ENCODE measurements at places on chromosomes 5 and 9.
A peak's percentile ranks its signal among the peaks of the same experiment; 100 is the strongest.

- DNase-seq, result no peak
Observed at GRCh38 chr9:134522976-134523375, 118.6 kb upstream of the COL5A1 start.

GRCh38 chr5:124650951-124651662 is 95.3 kb downstream of the ZNF608 start:
- DNase-seq, result no peak

- no peak for DNase-seq
Observed at GRCh38 chr9:69809304-69809863, 11.2 kb upstream of the CFAP95 start.

- DNase-seq, result peak; percentile 61
Observed at GRCh38 chr5:128432913-128433440, 105.1 kb downstream of the FBN2 start.

DNA sequence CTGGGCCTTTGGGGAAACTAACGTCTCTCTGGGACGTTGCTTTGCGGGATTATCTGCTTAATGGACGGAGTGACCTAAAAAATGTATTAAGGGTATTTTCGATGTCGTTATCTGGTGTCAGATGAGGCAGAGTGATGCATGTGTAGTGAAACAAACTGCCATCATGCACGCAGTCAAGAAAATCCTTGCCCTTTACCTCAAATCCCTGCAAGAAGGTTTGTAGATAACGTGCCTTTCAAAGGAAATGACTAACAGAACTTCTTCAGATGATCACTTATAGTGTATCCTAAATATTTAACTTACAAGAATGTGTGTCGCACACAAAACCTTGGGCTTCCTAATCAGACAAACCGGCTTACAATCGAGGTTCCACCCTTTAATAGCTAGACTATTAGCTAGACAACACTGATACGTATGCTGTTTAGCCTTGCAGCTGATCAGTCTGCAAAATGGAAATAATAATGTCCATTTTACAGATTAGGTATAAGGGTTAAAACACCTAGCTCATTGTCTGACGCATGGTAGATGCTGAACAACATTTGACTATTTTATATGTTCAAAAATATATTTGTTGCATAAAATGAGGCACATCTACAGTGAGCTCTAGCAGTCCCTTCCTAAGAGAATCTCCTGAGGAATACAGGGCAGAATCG is 541 bp upstream of the TBCA start:
- no peak for DNase-seq

GRCh38 chr5:61234019-61234418 is 71.8 kb upstream of the SMIM15 start:
- no peak for DNase-seq

GRCh38 chr5:72767289-72768010 is 49.0 kb upstream of the TNPO1 start:
- no peak for DNase-seq

GRCh38 chr5:60722416-60722815 is 22.4 kb upstream of the DEPDC1B start:
- DNase-seq, result no peak

DNA sequence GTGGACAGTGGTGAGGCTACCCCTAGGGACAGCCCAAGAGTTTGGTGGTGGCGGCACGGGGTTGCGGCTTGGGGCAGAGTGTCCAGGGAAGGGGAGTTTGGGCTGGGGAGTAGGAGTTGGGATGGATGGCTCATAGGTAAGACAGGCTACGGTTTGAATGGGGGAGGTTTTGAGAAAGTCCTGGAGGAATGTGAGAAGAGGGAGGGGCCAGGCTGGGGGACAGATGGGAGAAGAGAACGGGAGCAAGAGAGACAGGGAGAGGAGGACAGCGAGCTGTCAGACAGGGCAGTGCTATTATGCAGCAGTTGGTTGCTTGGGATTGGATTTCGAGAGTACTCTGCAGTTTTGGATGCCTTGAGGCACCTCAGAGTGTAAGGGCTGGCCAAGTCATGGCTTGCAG is 24.5 kb downstream of the PSD2 start:
- DNase-seq, result no peak

GRCh38 chr9:110142868-110143481 is 65.0 kb downstream of the C9orf152 start:
- no peak for DNase-seq

- DNase-seq, result no peak
Observed at GRCh38 chr9:33288828-33289483, 1.4 kb upstream of the NFX1 start.

GRCh38 chr9:32424616-32425015 is 40.2 kb downstream of the ACO1 start:
- DNase-seq, result no peak

Data from suppressor macrophage (primary cell).